ENCODE measurements at places on chromosomes 1 and 21. TPM values are rescaled to one million over a fixed set of nuclear protein-coding genes. Genes with fewer than 3 reads are reported as not detected.

The LEMD1 gene
- not detected for polyA plus RNA-seq

The KCNT2 gene
- 3.0 TPM for polyA plus RNA-seq

The TMEM79 gene
- 1.4 TPM for polyA plus RNA-seq

The TMIGD3 gene
- polyA plus RNA-seq, result 7.3 TPM

The SERPINC1 gene
- not detected for polyA plus RNA-seq

The HOOK1 gene
- polyA plus RNA-seq, result 2.8 TPM

The TMEM82 gene
- polyA plus RNA-seq, result 5.8 TPM

The TRIM46 gene
- 2.1 TPM for polyA plus RNA-seq

The PSEN2 gene
- 11.2 TPM for polyA plus RNA-seq

The ZBTB8B gene
- polyA plus RNA-seq, result not detected

The GPR25 gene
- polyA plus RNA-seq, result not detected

The TRNP1 gene
- 30.8 TPM for polyA plus RNA-seq

The MIXL1 gene
- polyA plus RNA-seq, result not detected

The F11R gene
- polyA plus RNA-seq, result 2.4 TPM

The RGSL1 gene
- polyA plus RNA-seq, result not detected

The TMPRSS3 gene
- 0.15 TPM for polyA plus RNA-seq

Measured in aorta (tissue), 5 donors.